Right renal pelvis (tissue), 4 donors: ENCODE measurements at places on chromosomes 13 and 19. TPM values are rescaled to one million over a fixed set of nuclear protein-coding genes. Genes with fewer than 3 reads are reported as not detected.
A peak's percentile ranks its signal among the peaks of the same experiment; 100 is the strongest.

- no peak for DNase-seq
These were observed 3.6 kb downstream of the FAM187B start for GRCh38 chr19:35224681-35225571.

GRCh38 chr13:112106478-112107141 lies 39.7 kb downstream of the SOX1 start:
- no peak for DNase-seq

GRCh38 chr19:55686311-55687050 lies 11.5 kb downstream of the EPN1 start:
- no peak for DNase-seq

DNA sequence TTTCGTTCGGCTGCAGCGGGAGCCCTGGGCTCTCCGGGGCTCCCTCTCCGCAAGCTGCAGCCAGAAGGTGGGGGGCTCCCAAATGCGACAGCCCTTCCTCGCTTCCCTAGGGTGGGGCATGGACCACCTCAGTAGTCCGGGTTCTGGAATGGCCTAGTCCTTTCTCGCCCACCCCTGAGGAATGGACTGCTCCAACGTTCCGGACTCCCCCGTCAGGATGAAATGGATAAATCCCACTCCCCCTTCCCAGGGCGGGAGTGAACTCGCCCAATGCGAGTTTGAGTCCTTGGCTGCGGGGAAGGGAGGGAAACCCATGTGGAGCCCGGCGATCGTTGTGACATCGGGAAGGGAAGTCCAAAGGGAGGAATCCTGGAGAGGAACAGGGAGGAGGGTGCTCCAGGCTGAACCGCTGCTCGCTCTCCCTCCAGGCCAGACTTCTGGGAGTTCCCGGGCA lies 5.5 kb downstream of the HRC start:
- no peak for DNase-seq

Gene MAMSTR
- polyA plus RNA-seq: 7.8 TPM

- no peak for DNase-seq
These were observed 1.8 kb downstream of the SHKBP1 start for GRCh38 chr19:40578442-40578908.

DNA sequence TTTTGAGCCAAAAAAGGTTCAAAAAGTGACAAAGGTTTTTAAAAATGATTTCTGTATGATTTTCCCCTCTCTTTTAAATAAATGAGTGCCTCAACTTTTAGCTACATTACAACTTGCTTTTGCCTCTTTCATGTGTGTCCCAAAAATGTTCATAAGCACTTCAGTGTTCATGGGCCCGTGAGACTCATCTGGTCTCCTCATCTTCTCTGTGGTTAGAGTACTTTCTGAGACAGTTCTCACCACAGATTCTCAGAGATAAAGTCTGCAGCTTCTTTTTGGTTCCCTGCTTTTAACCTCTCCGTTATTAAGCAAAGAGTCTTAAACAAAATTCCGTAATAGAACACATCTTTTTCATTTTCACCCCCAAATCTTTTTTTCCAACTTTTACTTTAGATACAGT lies 156.9 kb downstream of the DLEU7 start:
- no peak for DNase-seq

- peak; percentile 25 for DNase-seq
These were observed 27.7 kb downstream of the MEIS3 start for GRCh38 chr19:47391510-47392223.

GRCh38 chr13:100836711-100837110 lies 162.1 kb upstream of the TMTC4 start:
- no peak for DNase-seq

DNA sequence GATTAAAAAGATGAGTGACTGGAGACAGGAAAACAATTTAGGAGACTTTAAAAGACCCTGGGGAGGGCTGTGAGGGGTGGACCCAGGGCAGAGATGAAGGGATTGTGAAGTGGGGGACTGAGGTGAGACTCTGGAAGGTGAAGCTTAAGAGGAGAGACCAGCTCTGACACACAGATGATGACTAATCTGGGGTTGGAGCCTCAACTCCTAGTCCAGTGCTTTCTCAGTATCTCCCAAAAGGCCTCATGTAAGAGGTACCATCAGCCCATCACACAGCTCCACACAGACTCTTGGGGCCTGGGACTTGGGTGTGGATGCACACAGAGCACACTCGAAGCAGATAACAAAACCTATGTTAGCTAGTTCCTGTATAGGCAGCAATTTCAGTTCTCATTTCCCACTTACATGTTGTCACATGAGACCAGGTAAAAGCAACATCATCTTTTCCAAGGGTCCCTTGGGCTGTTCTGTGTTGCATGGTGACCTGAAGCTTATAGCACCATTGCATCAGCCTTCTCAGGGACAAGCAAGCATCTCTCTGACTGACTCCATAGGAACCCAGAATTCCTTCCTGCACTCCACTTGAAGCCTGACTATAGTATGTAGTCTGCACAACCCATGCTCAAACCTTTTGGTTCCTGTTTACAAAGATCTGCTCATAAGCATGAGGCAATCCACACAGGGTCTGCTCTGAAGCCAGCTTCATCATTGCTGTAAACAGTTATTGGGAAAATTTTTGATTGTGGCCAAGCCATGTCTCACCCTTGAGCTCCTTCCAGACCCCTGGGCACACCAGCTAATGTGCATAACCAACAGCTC lies 88.6 kb upstream of the MYCBP2 start:
- no peak for DNase-seq

Gene FRY
- 61.3 TPM for polyA plus RNA-seq

DNA sequence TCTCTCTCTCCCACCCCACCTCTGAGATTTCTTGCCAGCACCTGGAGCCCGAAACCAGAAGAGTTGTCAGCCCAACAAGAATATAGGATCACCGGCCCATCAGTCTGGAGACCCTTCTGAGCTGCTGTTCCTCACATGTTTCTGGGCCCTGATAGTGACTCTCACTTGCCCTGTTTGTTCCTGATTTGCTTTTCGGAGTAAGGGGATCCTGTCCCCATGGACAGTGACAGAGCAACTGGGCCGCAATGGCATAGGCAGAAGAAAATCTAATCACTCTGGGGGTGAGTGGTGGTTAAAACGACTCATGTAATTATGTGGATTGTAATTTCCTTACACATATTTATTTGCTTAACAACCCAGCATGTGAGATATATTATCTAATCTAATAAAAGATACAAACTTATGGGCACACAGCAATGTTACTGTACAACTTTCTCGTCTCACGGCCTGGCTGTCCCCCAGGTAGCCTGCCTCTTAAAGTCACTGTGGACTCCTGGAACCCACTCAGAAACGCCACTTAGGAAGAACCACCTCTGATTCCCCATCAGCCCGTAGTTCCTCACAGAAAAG lies 663 bp upstream of the SMAD9 start:
- DNase-seq: no peak
